ENCODE measurements at places on chromosomes 4 and X.

DNA sequence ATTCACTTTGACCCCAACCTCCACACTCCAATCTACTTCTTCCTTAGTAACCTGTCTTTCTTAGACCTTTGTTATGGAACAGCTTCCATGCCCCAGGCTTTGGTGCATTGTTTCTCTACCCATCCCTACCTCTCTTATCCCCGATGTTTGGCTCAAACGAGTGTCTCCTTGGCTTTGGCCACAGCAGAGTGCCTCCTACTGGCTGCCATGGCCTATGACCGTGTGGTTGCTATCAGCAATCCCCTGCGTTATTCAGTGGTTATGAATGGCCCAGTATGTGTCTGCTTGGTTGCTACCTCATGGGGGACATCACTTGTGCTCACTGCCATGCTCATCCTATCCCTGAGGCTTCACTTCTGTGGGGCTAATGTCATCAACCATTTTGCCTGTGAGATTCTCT is 344 bp downstream of the OR13H1 start:
- no peak for DNase-seq

DNA sequence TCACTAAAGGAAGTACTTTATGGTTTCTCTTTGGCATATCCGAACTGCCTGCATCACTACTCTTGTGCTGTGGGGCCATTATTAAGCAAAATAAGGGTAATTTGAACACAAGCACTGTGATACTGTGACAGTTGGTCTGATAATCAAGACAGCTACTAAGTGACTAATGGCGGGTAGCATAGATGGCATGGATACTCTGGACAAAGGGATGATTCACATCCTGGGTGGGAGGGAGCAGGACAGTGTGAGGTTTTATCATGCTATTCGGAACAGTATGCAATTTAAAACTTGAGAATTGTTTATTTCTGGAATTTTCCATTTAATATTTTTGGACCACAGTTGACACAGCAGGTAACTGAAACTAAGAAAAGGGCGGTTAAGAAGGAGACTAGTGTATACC is 52.6 kb upstream of the CITED1 start:
- no peak for DNase-seq

- peak; percentile 46 for DNase-seq
Observed at GRCh38 chr4:175745329-175745728, 66.7 kb downstream of the GPM6A start.

DNA sequence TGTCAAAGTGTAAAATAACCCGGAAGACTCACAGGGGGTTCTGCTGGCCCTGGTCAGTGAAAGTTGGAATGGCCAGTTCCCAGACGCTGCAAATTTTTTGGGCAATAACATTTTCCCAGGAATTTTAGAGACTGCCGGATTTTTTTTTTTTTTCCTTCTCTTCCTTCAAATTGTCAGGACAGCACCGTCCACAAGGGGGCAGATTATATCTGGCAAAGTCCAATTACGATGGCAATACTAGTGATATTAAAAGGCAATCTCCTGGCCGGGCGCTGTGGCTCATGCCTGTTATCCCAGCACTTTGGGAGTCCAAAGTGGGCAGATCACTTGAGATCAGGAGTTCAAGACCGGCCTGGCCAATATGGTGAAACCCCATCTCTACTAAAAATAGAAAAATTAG is 20.5 kb downstream of the SLC25A5 start:
- peak; percentile 57 for DNase-seq

DNA sequence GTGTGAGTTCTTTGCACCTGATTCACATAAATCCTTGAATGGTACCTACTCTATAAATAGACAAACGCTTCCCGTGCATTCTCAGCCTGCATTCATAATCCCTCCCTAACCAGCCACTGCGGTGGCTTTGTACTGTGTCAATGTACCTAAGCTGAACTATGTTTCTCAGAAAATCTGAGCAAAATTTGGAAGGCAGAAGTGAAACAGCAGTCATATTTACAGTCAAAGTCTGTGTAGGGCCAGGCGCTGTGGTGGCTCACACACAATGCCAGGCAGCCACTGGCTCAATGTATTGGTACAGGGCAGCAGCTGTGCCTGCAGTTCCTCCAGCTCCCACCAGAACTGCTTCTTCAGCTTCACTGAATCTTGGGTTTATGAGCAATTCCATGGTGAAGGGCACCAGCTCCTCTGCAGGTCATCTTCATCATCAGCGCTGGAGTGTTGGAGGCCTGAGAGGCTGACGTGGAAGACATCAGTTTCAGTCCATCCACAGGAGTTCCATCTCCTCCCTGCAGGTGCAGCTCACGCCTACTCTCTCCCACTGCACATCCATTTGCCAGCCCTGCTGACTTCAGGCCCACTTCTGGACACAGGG is 32.3 kb upstream of the IRF2 start:
- DNase-seq = no peak

DNA sequence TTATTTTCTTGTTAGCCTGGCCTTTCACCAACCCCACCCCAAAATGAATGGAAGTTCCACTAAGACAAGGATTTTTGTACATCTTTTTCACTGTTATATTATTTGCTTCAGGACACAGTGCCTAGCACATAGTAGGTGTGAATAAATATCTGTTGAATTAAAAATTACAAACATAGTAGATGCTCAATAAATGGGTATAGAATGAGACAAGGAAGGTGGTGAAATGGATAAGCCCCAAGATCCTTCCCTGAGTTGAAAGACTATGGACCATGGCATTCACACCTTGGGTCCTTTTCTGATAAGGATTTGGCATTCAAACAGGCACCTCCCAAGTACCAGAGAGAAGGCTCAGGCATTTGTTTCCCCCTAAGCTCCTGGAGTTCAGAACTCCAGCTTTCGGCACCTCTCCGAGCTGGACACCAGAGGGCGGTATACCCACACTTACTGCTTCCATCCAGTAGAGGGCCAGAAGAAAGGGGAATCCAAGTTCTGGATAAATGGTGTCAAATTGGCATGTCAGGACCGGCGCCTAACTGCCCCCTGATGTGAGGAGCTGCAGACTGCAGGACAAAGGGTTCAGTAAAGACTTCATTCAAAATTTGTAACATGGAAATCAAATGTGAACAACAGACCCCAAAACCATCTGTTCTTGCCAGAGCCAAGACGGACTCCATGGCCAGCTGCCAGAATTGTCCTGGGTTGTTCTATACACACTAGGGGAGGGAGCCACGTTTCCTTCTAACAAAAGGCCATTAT is 193.0 kb downstream of the GPC3 start:
- peak; percentile 68 for DNase-seq
